ENCODE measurements at places on chromosomes 2 and 18.

DNA sequence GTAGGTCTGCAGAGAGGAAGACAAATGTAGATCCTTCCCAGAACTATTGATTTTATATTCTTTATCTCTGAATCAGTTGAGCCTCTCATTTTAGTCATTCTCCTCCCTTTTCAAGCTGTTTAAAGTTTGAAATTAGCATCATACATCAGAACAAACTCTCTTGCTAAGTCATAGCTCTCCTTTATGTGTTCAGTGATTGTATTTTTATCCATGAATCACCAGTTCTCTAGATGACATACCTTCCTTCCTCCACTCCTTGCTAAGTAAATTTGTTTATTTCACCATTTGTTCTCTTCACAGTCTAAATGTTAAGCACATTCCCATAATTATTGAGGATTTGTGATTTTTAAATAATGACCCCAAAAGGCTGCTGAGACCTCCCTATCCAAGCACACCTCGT, 63.5 kb upstream of the RAPGEF4 start:
- DNase-seq: no peak

DNA sequence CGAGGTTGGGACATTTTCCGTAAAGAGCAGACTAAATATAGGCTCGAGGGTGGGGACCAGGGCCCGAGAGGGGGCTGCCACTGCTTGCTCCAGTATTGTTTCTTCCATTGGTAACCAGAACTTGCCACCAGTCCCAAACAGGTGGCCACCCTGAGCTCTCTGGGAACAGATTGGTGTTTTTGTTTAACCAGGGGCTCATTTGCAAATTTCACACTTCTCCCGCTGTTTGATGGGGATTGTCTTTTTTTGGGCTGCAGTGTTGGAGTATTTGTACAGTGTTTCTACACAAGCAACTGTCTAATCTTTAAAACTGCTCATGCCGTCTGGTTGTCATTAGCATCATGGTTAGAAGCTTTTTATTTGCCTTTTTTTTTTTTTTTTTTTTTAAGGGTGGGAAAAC, 8.5 kb downstream of the AGAP1 start:
- no peak for DNase-seq

DNA sequence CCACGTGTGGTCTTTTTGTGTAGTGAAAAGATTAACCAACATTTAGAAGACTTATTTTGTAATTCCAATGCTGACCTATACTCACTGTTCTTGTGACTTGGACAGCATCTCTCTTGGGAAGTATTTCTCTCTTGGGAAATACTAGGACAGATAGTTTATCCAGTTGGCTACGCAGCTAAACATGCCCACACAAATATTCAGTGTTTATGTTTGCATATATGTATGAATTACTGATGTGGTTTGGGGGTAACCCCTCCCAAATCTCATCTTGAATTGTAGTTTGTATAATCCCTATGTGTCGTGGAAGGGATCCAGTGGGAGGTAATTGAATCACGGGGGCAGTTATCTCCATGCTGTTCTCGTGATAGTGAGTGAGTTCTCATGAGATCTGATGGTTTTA, 2062.3 kb upstream of the CELF4 start:
- DNase-seq: no peak

DNA sequence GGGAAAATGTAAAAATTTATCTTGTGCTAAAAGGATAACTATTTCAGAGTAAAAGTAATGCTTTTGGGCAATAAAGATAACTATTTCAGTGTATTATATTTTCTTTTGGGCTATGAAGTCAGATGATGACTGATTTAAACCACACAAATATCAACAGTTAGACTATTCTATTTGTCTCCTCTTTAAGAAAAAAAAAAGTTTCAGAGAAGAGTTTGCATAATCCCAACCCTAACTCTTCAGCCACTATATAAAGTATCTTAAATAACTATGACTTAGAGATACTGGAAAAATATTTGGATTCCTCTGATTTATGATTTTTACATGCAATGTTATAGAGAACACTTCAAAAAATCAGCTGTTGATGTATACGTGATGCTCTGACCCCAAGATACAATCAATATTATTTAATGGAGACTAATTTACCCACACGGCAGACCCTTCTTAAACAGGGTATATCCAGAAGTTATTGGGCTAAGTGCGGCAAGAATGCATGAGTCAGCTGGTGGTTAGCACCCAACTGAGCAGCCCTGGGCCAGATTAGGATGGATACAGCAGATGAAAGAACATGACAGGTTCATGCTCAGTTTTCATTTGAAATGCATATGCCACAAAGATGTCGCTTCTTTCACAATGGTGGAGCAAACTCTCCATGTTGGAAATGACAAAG, 279.0 kb downstream of the AFF3 start:
- no peak for DNase-seq

DNA sequence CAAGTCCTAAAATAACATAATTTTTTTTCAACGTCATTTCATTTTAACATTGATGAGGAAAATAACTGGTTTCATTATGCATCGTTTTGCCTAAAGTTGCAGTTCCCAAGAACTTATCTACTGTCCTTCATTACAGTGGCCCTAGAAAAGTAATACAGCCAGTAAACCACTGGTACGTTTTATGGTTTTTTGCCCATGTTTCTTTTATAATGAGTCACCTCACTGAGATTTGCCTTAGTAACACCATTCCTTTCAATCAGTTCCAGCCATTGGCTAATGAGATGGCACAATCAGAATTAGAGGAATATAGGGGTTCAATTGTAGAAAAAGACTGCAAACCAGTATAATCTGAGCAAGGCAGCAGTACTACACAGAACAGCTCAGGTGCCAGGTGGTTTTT, 422.6 kb upstream of the LYPD1 start:
- no peak for DNase-seq

DNA sequence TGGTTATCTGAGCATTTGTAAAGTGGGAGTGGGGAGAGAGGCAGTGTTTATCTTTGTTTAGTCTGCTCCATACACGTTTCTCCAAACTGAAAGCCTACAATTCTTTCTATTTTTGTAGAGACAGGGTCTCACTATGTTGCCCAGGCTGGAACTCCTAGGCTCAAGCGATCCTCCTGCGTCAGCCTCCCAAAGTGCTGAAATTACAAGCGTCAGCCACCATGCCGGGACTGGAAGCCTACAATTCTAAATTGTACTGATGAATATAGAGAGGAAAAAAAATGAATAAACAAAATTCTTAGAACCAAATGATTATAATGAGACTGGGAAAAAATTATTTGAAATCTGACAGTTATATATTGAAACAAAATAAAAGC, 1.4 kb upstream of the ZFAND2B start:
- DNase-seq: no peak

DNA sequence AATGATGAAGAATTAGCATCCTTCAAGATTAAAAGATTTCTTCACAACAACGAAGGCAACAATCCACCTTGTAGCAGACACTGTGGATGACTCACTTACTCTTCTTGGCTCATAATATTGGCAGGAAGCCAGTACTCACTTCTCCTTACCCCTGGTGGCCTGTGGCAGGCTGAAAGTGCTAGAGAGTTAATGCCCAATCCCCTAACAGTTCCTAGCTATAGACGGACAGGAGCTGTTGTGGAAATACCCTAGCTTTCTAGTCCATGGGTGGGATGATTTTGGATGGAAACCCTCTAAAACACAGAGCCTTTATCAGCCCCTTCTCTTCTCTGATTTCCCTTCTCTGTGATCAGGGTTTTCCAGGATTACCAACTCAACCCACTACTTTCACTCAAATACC, 128.6 kb upstream of the NYAP2 start:
- DNase-seq: peak; percentile 5

- DNase-seq: no peak
Measured at GRCh38 chr18:11482271-11482670, 127.1 kb upstream of the SLC35G4 start.

- DNase-seq: no peak
Measured at GRCh38 chr2:186575302-186575701, 14.6 kb upstream of the ITGAV start.

DNA sequence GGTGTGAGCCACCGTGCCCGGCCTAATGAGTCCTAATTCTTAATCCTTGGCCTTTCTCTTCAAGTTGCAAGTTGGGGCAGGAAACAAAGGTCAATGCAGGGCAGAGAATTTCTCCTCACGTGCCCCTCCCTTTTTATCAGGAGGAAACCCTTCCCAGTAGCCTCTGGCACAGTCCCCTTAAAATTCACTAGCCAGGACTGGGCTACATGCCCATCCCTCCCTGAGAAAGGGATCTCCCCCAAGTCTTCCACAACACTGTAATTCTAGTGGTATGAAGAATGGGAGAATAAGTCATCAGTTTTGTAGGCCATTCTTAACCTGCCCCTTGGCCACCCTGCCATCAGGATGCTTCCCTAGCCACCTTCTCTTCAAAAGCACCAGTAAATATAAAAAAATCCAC, 42.2 kb downstream of the ARID5A start:
- DNase-seq: no peak

DNA sequence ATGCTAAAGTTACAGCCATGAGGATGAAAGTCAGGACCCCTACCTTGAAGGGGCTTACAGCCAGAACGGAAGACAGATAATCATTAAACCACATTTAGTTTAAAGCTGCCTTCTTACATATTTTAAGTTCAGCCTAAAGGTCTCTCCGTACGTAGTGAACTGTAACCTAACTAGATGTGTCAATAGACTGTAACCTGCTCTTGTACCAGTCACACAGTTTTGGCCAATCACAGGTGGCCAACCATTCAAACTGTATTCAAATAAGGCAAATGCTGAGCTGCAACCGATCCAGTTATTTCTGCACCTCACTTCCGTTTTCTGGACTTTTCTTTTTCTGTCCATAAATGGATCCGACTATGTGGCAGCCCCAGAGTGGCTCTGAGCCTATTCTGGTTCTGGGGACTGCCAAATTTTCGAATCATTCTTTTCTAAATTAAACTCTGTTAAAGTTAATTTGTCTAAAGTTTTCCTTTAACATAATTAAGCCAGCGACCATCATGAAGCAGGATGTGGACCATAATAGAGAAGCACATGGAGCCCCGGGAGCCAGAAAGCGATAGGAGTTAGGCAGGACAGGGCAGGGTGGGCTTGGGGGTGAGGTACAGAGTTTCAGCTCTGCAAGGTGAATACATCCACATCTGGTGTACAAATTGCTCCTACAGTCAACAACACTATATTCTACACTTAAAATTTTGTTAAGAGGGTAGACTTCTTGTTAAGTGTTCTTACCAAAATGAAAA, 48.4 kb upstream of the YPEL5 start:
- DNase-seq: no peak

- peak; percentile 59 for DNase-seq
Measured at GRCh38 chr2:135820003-135820618, 16.9 kb downstream of the LCT start.

DNA sequence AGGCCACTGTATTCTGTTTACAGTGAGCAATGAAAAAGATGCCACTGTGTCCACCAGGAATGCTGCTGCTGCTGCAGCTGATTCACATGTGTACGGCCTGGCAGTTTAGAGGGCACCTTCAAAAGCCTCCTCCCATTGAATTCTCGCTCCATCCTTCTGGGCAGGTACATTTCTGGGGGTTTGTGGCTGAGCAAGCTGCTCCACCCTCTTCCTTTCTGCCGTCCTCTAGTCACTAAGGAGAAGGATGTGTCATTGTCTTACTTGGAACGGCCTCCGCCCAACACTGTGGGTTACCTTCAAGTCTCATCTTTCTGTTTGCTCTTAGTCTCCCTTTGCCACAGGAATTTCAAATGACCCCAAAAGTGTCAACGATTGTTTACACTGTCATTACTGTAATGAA, 182.0 kb downstream of the ZBTB7C start:
- DNase-seq: no peak

DNA sequence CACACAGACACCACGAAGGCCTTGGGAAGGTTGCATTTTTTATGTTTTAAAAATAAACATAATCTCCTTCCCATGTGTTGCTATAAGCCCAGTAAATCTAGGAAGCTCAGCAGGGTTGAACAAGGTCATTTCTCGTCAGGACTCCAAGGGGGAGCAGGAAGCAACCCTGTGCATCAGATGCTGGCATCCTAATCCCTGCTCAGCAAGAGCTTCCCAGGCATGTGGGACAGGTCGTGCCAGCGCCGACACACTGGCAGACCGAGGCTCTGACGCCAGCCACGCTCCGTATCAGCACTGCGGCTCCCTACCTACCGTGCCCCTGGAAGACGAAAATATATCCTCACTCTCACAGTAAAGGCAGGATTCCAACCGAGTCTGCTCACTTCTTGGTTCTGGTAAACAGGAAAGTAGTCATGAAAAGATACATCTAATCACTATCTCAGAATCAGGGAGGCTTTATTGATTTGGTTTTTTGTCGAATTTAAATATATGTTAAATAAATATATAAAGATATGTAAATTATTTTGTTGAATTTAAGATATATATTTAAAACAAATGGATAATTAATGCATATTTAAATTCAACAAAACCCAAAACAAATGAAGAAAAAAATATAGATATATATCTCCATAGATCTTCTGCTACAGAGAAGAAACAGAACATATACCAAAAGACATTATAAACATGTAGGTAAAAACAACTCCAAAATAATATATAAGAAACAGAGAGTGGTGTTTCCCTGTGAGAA, 61.4 kb downstream of the TXNL1 start:
- no peak for DNase-seq

DNA sequence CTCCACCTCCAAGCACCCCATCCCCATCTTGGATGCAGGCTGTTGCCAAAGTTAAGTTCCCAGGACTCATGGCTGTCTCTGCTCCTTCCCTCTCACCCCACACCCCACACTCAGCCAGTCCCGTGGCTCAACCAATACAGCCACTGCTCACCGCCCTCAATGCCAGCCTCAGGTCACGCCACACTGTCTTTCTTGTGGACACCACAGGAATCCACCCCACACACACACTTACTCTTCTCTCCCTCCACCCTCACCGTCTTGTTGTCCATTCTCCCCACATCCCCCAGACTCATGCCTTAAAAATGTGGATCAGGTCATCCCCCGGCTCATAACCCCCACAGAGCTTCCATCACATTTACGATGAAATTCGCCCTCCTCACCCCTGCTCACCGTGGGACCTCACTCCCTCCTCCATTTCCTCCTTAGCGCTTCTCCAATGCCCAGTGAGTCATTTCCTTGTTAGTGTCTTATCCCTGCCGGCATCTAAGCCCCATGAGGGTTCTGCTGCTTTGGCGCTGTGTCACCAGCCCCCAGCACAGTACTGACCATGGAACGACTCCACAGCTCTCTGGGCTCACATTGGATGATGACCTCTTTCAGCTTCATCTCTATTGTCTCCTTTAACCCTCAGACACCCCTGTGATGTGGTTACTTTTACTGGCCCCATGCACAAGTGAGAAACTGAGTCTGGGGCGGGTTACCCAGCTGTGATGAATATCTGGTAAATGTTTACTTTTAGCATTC, 13.8 kb downstream of the MLPH start:
- DNase-seq: no peak

- no peak for DNase-seq
Measured at GRCh38 chr2:14340703-14341102, 291.8 kb upstream of the LRATD1 start.

- DNase-seq: no peak
Measured at GRCh38 chr2:145622285-145622684, 1102.4 kb upstream of the ZEB2 start.

- no peak for DNase-seq
Measured at GRCh38 chr2:177745531-177745930, 327.0 kb downstream of the PDE11A start.

DNA sequence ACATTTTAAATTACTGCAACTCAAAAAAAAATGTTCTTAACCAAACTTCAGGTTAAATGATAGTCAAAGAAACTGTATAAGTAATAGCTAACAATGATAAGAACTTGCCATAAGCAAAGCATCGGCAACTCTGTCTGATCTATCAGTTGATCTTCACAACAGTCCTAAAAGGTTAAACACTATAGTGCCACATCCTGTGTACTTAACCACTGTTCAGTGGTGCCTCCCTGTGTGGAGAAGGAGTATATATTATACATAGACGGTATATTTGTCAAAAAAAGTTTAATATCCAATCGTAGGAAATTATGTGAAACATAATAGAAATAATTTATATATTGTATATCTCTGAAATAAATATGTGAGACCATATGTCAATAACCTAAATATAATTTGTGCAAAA, 13.0 kb downstream of the DTNA start:
- no peak for DNase-seq

All from activated CD4-positive, alpha-beta T cell treated with anti-CD3 and anti-CD28 coated beads, Interleukin-2, amount 50 U/mL, for 4 hours (primary cell).